ENCODE measurements at places on chromosomes 4 and X.

DNA sequence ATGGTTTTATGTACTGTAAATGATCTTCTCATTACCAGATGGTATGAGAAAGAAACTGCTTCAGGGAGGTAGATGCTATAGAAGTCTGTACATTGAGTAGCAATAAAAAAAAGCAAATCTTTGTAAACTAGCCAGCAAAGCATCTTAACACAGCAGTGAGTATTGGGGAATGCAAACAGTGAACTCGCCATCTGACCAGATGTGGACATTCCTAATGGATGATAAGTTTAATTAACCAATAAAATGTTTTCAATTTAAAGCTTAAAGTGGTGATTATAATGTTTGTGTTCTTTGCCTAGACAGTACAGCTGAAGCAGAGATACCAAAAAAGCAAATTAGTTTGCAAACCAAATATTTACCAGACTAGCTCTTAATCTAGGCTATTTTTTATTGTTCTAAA lies 1144.2 kb downstream of the FAT4 start:
- DNase-seq, result peak; percentile 30

GRCh38 chrX:131025336-131025735 lies 32.8 kb upstream of the ARHGAP36 start:
- no peak for DNase-seq

DNA sequence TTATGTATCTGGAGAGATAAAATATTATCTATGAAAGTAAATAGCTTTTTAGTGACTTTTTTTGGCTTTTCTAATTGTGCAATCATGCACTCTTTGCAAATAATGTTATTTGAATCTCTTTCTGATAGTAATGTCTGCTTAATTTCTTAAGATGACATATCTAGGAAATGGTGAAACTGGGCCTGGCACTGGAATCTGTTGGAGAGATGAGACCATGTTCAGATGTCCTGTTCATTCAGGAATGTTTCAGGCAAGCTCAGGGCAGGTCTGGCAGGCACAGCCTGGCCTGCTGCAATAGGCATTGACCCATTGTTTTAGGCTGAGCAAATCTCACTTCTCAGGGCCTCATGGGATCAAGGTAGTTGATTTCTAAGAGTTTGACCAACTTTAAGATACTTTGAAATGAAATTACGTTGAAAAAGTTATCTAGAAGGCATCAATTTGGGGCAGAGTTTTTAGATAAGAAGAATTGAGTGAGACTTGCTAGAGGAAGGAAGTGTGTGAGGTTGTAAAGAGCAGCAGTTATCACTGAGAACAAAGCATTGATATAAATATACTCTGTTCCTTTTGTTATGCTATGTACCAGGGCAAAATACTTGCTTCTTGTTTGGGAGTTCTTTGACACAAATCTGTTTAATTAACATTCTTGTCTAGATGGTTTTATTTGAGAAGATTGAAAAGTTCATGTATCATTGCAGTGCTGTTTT lies 133.0 kb upstream of the LEF1 start:
- DNase-seq, result no peak

- DNase-seq, result no peak
Observed at GRCh38 chr4:159153669-159154068, 50.8 kb downstream of the RAPGEF2 start.

DNA sequence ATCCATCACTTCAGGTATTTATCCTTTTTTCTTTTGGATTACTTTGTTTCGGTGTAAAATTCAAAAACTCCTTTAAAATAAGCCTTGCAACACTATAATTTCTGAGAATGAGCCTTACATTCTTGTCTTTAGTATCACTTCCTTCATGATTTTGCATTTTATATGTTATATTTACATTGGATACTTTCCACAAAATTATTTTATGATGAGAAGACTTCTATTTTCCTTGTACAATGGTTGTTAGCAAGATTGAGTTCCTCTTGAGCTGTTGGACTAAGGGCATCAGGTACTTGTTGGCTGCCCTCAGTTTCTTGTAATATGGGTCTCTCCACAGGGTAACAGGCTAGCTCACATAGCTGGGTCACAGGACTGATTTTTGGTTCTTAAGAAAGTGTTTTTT lies 22.7 kb upstream of the HPGDS start:
- DNase-seq, result peak; percentile 44
